ENCODE measurements at places on chromosomes 11 and 22.

DNA sequence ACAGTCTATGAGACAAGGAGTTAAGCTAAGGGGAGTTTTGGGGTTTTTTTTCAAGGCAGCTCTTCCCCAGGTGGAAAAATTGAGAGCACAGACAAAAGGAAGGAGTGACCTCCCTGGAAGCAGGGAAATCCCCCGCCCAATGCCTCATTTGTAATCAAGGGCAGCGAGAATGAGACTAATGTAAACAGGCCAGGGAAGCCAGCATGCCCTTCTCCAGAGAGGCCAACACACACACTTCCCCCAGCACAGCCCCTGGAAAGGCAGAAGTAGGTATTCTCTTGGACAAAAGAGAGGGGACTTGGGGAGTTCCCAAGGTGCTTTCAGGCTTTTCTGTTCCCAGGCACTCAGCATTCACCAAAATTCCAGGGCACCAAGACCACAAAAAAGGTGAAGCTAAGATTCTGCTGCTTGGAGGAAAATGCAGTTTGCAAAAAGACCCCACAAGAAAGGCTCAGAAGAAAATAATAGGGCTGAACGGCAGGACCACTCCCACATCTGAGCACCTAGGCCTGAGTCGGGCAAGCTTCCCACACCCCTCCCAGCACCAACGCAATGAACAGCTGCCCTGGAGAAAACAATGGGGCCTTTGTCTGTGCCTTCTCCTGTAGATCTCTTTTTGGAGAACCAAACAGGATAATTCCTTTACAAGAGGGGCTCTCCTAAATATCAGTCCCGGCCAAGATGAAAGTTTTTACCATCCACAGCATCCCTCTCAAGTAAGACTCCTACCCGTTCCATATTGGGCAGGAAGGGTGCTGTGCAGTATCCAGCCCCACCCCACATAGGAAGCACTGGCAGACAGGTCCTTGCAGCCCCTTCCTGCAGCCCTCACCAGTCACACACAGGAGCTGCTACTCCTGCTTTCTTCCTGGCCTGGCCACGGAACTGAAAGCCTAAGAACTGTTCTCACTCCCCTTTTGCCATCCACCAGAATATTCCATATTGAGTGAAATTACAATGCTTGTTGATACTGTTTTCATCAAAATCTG lies 70.7 kb upstream of the AKIP1 start:
- no peak for DNase-seq

GRCh38 chr11:120022617-120023016 lies 115.3 kb downstream of the TRIM29 start:
- no peak for DNase-seq

DNA sequence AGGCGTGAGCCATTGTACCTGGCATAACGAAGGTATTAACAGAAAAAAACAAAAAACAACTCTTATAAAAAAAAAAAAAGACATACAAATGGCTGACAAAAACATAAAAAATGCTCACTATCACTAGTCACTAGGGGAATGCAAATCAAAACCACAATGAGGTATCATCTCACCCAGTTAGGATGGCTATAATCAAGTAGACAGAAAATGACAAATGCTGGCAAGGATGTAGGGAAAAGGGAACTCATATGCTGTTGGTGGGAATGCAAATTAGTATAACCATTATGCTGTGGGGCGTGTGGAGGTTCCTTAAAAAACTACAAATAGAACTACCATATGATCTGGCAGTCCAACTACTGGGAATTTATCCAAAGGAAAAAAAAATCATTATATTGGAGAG lies 17.0 kb downstream of the THY1 start:
- DNase-seq: no peak

DNA sequence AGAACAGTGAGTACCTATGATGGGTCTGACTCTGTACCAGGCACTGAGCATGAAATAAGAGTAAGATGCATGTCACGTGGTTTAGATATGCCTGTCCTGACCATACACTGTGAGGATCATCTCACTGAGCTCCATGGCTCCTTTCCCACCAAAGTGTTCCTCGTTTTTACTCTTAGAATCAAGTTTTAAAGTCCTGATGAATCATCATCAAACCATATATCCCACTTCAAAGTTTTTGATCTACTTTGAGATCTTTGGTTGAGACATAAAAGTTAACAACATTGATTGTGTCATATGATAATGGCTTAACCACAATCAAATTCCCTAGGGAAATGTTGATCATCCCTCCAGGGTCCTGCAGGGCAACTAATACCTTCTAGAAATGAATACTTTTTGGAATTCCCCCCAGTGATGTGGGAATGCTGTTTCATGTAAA lies 12.8 kb downstream of the ETS1 start:
- no peak for DNase-seq

- DNase-seq: no peak
Observed at GRCh38 chr11:60769273-60769672, 12.6 kb downstream of the MS4A15 start.

DNA sequence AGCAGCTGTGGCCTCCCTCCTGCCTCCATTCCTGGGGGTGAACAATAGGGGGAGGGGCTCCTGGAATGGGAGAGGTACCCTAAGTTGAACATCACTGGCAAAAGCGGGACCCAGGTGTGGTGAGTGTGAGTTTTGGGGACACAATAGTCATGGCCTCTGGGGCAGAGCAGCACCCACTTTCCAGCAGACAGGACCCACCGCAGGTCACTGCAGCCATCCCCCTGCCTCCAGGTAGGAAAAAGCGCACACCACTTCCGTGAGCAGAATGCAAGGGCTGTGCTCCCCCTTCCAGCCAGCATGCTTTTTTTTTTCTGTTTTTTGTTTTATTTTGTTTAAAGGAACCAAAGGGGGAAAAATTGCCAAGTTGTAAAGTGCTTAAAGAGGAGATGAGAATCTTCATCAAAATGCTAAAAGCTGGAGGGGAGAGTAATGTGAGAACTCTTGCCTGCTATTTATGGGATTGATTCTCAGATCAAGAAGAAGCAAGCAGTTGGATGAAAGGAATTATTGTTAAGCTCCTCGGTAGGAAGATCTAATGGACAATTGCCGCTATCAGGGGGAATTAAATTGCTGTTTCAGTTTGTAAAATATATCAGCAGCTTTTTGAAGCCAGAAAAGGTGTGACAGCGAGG lies 152.9 kb downstream of the FEZ1 start:
- no peak for DNase-seq

GRCh38 chr11:128970598-128971190 lies 28.0 kb upstream of the TP53AIP1 start:
- DNase-seq: no peak

- DNase-seq: no peak
Observed at GRCh38 chr22:22728382-22728781, 84.0 kb downstream of the GGTLC2 start.

- no peak for DNase-seq
Observed at GRCh38 chr11:57638005-57638781, 11.5 kb downstream of the YPEL4 start.

DNA sequence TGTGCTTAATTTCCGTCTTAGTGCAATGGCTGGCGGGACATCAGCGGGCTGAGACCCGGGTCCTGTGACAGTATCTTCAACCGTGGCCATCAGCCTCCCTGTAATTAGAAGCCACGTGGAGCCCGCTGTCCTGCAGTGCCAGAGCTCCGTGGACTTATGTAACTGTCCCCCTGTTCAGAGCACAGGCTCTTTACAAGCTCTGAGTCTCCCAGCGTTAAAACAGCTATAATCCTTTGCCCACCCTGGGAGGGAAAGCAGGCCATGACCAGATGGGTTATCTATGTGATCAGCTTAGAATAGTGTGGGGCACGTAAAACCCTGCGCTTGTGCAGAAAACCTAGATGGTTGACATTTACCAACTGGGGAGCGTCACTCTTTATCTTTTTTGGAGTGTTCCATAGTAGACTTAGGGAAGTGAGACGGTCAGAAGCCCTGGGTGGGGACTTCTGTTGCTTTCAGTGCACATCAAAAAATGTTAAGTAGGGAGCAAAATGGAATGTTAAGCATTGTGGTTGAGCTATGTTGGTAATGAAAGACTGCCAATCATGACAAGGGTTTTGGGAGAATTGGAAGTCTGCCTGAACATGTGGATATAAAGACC lies 103.5 kb upstream of the CADM1 start:
- no peak for DNase-seq

DNA sequence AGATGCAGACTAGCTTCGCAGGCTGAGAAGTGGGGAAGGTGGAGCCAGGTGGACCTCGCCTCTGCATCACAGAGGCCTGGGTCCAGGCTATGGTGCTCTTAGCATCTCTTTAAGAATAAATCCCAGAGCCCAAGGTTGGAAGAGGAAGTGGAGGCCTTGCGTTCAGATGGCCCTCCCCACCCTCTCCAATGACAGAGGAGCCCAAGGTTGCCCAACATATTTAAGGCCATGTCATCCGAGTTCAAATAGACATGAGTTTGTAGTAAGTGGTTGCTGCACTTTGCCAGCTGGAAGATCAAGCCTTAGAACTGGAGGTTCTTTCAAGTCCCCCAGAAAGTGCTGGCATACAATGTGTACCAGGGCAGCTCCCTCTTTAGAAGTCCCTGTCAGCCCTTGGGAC lies 47.1 kb upstream of the HORMAD2 start:
- no peak for DNase-seq

DNA sequence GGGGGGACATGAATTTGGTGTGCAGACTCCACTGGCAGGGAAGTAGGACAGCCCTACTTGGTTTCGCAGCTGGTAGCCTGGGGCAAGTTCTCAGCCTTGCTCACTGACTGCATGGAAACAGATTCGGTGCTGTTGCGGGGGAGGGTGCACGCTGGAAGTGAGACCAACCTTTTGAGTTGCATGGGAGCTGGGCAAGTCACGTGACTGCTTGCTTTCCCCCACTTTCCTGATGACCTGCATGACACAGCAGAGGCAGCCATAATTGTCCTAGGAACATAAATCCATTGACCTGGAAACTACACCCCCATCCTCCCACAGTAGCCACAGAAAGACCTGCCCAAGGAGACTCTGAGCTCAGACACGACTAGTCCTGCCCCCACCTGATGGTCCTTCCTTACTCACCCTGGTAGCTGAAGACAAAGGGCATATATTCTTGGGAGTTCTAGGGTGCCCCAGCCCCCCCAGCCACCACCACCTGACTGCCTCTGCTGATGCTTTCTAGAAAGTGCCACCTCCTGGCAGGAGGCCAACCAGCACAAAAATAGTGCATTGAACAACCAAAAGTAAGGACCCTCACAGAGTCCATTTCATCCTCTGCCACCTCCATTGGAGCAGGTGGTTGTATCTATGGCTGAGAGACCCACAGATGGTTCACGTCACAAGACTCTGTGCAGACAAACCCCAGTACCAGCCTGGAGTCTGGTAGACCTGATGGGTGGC lies 4.1 kb upstream of the HBG2 start:
- no peak for DNase-seq

DNA sequence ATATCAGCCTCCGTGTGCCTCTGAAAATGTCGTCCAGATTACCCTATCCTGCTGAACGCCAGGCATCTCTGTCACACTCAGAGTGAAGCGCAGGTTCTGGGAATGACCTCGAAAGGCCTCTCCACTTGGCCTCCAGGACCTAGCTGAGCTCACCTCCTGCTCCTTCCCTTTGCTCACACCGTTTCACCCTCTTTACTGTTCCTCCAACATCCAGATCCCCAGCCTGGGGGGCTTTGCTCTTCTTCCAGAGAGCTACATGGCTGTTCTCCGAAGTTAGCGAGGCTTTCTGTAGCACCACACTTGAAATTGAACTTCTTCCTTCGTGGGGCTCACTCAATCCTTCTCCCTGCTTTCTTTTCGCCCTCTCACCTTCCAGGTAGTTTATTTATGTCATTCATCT lies 27.9 kb downstream of the GLB1L2 start:
- no peak for DNase-seq

GRCh38 chr22:32634421-32634981 lies 159.9 kb downstream of the FBXO7 start:
- DNase-seq: no peak

- DNase-seq: no peak
Observed at GRCh38 chr22:45284705-45285262, at the start of gene UPK3A. TSS of gene UPK3A (plus strand) at chr22:45284949. CDS start at chr22:45285014, 65 bp downstream.

Data from NCI-H2081 treated with DMSO at 0.1 percent for 48 hours (cell line).